ENCODE measurements at places on chromosomes 7 and 10.

DNA sequence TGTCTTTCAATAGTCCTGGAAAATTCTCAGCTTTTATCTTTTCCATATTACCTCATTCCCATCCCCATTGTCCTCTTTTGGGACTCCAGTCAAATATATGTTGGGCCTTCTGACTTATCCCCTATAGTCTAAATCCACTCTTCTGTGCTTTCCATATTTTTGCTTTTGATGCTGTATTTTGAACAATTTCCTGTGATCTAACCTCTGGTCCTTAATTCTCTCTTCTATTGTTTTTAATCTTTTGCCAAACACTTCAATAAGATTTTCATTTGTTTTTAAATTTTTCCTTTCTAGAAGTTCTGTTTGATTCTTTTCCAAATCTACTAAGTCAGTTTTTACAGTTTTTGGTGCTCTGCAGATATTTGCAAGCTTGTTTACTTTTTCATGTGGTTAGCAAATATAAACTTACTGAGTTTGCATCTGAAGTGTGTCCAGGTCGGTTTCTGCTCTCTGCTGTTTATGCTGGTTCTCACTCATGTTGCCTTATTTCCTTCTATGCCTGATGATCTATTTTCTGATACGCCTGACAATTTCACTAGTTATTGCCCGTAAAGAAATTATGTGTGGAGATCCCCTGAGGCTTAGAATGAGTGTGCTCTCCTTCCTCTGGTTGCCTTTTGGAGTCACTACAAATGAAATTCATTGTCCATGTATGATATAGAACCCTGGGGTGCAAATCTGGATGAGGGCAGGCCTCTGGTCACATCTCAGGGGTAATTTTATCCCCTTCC lies 110.4 kb downstream of the RBM20 start:
- no peak for DNase-seq

- no peak for DNase-seq
Observed at GRCh38 chr7:132758986-132759385, 182.7 kb upstream of the PLXNA4 start.

DNA sequence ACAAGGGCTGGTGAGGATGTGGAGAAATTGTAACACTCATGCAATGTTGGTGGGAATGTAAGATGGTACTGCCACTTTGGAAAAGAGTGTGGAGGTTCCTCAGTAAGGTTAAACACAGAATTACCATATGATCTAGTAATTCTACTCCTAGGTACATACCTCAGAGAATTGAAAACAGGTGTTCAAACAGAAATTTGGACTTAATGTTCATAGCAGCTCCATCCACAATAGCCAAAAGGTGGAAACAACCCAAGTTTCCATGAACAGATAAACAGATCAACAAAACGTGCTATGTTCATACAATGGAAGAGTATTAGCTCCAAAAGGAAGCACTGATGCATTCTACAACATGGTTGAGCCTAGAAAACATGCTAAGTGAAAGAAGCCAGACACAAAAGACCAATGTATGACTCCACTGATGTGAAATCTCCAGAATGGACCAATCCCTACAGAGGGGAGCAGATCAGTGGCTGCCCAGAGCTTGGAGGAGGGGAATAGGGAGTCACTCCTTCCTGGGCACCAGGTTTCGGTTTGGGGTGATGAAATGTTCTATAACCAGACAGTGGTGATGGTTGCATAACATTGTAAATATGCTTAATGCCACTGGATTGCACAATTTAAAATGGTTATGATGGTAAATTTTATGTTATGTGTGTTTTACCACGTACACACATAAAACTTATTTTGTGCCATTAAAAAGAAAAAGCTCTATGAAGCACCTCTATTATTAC lies 5.7 kb upstream of the WDR86 start:
- no peak for DNase-seq

- DNase-seq = no peak
Observed at GRCh38 chr7:65820287-65820950, 52.5 kb upstream of the VKORC1L1 start.

DNA sequence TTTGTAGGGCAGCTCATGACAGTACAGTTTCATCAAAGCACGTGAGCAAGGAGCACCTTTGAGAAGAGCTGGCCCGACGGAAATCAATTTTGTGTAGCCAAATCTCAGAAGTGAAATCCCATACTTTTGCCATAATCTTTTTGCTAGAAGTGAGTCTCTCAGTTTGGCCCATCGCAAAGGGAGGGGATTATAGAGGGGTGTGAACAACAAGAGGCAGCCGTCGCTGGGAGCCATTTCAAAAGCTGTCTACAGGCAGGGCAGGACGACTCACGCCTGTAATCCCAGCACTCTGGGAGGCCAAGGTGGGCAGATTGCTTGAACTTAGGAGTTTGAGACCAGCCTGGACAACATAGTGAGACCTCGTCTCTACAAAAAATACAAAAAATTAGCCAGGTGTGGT lies 599.8 kb downstream of the GALNT17 start:
- no peak for DNase-seq

DNA sequence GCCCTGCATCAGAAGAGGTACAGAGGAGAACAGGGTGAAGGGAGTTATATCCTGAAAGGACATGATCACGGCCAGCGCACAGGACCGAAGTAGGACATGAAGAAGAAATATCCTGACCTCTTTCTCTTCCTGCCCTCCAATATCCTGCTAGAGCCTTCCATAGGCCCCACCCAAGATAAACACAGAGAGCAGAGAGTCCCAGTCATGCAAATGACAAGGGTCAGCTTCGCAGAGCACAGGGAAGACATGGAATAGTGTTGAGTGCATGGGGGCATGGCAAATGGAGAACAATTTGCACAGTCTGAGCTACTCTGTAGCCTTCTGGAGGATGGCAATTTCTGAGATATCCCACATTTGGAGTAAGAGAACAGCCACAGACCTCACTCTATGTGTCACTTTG lies 371.4 kb downstream of the GRM8 start:
- no peak for DNase-seq

DNA sequence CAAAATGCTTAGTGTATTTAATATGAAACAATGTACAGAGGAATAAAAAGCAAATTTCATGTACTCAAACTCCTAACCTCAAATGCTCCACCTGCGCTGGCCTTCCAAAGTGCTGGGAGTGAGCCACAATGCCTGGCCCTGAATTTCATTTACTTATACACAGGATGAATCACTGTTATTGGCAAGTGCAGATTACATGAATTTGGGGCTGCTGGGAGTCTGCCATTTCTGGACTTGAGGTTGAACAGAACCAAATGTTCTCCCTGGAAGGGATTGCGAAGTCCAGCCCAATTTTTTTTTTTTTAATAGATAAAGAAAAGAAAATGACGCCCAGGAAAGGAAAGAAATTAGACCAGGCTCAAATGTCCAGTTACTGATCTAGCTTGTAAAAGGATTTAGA lies 6.8 kb upstream of the CSTF2T start:
- DNase-seq = no peak

DNA sequence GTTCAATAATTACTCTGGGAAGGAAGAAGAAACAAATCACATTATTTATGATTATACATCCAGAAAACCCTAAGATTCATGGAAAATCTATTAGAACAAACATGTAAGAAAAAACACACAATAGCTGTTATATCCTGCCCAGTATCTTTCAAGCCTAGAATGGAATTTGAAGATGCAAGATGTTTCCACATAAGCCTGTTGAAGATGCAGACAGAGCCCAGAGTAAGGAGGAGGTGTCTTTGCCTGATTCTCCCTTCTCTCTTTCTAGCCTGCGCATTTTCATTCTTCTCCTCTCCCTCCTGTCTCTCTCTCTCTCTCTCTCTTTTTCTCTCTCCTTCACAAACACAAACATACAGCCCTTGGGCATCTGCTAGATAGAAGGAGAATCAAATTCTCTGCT lies 170.1 kb upstream of the INHBA start:
- no peak for DNase-seq

GRCh38 chr10:94093286-94093905 lies 99.7 kb downstream of the PLCE1 start:
- DNase-seq = no peak

DNA sequence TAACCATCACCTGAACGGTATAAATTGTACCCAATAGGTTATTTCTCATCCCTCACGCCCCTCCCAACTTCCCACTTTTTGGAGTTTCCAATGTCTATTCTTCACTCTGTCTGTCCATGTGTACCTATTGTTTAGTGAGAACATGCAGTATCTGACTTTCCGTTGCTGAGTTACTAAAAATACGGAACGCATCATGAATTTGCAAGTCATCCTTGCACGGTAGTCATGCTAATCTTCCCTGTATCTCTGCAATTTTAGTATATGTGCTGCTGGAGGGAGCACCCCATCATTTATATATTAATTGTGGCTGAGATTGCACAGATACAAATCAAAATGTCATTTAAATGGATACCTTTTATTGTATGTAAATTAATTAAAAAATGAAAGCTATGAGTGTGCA lies 75.7 kb upstream of the SFMBT2 start:
- DNase-seq = no peak

- DNase-seq = no peak
Observed at GRCh38 chr10:6640433-6641040, 60.5 kb upstream of the PRKCQ start.

- DNase-seq = no peak
Observed at GRCh38 chr7:36210291-36210922, 57.4 kb downstream of the EEPD1 start.

DNA sequence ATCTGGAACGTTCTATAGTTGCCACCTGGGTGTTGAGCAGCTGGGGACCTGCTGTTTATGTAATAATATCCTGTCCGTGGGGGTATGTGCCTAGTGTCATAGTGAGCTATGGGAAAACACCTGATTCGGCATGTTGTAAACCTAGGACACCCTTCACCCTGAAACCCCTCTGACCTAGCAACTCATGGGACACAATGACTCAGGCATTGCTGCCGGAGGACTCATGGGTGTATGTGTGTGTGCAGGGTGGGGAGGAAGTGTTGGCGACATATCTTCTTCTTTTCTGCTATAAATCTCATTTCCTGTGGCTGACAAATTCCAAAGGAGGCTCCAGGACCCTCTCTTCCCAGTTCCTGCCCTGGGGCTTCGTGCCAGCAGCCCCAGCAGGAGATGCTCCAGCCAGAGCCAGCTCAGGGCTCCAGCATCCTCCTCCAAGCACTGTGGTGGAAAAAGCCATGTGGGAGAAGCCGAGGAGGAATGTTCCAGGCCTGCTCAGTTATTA lies 77.0 kb upstream of the PODXL start:
- no peak for DNase-seq

- DNase-seq = no peak
Observed at GRCh38 chr10:98748298-98748697, 301.6 kb upstream of the HPS1 start.

DNA sequence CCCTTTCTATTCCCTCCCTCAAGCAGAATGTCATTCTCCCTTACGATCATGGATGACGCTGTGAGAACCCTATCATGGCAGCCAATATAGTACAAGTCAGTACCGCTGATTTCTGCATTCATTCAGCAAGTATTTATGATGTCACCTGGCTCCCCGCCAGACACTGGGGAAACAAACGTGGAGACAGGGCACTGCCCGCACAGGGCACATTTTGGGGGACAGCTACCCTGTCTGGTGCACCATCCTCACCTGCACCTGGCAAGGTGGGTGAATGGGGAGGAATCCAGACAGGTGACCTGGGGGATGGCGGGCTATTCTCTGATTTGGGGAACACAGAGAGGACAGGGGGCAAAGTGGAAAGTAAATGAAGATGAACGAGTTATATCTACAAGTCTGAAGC lies 28.4 kb downstream of the MKI67 start:
- no peak for DNase-seq

DNA sequence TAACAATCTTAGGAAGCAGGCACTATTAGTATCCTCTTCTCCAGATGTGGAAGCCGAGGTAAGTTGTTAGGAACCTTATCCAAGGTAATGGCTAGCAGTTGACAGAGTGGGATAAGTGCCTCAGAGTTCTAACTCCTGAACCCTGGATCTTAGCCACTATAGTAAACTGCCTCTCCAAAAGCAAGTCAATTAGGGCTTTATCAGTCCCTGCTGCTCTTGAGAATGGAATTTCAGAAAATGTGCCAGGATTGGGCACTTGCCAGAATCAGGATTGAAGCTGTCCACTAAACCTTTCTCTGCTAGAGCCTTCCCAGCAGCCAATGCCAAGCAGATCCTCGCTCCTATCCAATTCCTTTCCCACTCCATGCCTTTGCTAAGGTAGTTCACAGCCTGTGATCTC lies 777.5 kb upstream of the POM121L12 start:
- DNase-seq = no peak

All from T-helper 2 cell (primary cell).